ENCODE measurements at places on chromosomes 12 and 14. TPM values are rescaled to one million over a fixed set of nuclear protein-coding genes. Genes with fewer than 3 reads are reported as not detected.
A peak's percentile ranks its signal among the peaks of the same experiment; 100 is the strongest.

Gene ABCC9
- 30.3 TPM for polyA plus RNA-seq

Gene FRS2
- polyA plus RNA-seq: 46.4 TPM

Gene MSRB3
- polyA plus RNA-seq: 21.8 TPM

Gene DBX2
- polyA plus RNA-seq: 0.08 TPM

Gene FKBP3
- polyA plus RNA-seq: 138 TPM

Gene FBLN5
- polyA plus RNA-seq: 138 TPM

Gene CDH24
- polyA plus RNA-seq: 28.7 TPM

Gene LRP1-AS
- polyA plus RNA-seq: not detected

Gene PTPRR
- polyA plus RNA-seq: 0.60 TPM

Gene ADCY6
- polyA plus RNA-seq: 94.3 TPM

Gene LRP1
- 64.5 TPM for polyA plus RNA-seq

Gene FAM222A
- polyA plus RNA-seq: 6.5 TPM

Gene KRT81
- polyA plus RNA-seq: not detected

Gene KRT5
- polyA plus RNA-seq: 0.22 TPM

- no peak for DNase-seq
These were observed 69.7 kb downstream of the ARF6 start for GRCh38 chr14:49962621-49963020.

DNA sequence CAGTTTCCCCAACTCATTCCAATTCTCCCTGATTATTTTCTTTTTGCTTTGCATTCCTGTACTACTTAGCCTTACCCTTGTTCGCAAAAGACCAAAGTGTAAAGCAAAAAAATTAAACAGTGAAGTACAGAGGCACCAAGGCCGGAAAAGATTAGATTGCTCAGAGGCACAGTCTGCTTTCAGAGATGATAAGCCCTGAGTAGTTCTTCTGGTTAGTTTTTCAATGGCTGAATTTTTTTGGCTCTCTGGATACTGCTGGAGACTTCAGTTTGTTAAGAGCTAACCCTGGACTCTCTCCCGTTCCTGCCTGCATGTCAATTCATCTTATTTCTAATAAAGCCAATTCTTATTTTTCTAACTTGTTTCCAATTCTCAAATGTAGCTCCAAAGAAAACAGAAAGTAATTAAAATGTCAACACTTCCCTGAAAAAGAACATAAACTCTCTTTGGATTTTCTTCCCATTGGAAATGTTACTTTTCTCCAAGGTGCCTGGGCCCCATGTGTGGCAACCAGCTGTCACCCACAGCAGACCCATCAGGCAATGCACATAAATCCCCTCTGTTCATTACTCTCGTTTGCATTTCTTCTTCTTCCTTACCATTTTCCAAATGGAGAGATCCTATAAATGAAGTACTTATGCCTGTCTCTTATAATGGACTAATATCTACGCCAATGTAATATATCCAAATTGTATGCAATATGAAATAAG is 142.8 kb downstream of the BTG1 start:
- no peak for DNase-seq

- no peak for DNase-seq
These were observed 161.2 kb downstream of the RERGL start for GRCh38 chr12:17928708-17929366.

DNA sequence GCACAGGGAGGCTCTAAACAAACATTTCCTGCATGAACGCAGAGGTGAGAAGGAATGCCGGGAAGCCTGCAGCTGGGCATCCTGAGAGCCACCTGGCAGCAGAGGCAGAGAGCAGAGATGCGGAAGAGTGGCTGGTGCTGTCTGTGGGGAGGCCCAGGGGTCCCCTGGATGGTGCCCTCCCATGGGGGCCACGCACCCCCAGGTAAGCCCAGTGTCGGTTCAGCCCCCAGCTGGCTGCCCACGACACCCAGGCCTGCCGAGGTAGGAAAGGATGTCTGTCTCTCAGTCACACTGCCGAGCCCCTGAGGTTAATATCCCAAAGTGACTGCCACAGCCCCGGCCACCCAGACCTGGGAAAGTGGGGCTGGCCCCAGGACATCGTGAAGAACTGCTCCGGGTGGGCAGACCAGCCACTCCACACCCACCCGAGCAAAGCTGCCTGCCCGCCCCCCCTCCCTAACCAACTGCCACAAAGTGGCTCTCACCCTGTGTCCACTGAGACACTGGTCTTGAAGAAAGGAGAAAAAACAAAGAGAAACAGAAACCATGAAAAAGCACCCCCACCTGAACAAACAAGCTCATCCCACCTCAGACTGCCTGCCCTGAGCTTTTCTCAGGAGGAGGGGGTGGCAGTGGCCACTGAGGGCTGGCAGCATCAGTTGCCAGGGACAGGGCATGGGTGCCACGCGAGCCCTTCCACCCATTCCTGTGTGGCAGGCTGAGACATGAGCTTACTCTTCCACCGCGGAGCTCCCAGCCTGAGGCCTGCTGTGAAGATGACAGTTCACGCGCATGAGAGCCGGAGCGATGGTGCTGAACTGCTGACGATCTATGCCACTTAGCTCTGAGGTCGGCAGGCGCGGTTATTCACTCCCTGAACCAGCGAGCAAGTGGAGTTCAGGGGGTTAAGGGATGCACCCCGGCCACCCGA is 40.8 kb downstream of the CCDC88C start:
- DNase-seq: no peak

- no peak for DNase-seq
These were observed 27.4 kb upstream of the SMUG1 start for GRCh38 chr12:54215989-54216796.

DNA sequence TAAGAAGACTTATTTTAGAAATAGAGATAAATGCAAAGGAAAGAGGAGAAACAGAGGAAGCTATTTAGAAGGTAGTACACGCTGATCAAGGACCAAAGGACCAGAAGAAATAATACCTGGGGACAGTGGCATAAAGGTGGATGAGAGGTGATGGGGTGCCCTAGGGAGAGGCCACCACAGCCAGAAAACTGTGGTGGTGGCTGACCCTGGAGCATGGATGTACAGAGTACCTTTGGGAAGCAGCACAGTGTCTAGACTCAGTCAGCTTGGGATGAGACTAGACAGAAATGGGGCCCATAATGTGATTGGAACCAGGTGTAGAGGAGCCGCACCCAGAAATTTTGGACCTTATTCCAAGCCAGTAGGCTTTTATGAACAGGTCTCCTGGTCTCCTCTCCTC is 17.2 kb downstream of the RASSF8 start:
- no peak for DNase-seq

GRCh38 chr14:65026526-65026925 is 39.8 kb downstream of the FNTB start:
- DNase-seq: no peak

GRCh38 chr14:99781091-99781490 is 12.1 kb upstream of the EML1 start:
- no peak for DNase-seq

GRCh38 chr12:3161861-3162260 is 84.7 kb downstream of the TSPAN9 start:
- no peak for DNase-seq

DNA sequence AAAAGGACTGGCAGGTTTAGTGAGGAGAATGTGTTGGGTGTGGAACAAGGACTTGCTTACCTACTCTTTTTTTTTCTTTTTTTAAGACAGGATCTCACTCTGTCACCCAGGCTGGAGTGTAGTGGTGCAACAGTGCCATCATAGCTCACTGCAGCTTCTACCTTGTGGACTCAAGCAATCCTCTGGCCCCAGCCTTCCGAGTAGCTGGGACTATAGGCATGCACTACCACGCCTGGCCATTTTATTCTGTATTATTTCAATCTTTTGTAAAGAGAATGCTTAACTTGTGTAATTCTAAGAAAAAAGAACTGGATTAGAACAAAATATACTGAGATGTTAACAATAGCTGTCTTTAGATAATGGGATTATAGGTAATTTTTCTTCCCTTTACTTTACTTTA is 1.9 kb upstream of the VRTN start:
- no peak for DNase-seq

DNA sequence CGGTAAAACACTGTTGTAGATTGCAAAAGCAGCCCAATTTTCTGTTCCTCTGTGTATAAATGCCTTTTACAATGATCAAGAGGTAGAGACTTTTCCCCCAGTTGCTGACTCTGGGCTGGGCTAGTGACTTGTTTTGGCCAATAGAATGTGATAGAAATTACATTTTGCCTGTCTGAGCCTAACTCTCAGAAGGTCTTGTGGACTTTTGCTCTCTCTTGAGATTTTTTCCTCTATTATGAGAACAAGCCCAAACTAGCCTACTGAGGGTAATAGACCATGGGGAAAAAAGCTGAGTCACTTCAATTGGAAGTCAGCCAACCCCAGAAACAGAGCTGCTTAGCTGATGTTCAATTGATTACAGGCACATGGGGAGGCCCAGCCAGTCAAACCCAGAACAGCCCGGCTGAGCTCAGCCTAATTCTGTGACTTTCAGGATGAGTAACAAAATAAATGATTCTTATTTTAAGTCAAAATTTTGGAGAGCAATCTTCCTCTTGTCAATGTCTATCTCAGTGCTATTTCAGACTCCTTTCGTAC is 61.4 kb downstream of the MYF5 start:
- peak; percentile 34 for DNase-seq

DNA sequence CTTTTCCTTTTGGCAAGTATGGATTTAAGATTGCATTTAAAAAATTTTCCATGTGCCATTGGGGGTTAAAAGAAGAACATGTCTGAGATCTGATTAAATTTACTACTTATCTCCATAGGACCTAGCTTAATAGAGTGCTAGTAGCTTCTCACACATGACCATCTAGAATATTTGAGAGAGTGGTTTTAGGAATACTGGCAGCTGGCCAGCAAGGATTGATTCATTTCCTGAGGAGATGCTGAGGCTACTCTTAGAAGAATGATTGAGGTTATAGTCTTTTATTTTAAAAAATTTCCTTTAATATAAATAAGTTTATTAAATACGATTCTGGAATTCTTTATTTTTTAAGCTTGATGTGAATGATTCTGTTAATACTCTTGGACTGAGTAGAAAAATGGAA is 56.2 kb downstream of the MIPOL1 start:
- peak; percentile 1 for DNase-seq
